ENCODE measurements at places on chromosomes 6 and 20.

- DNase-seq: no peak
These were observed 73.1 kb downstream of the OR2B2 start for GRCh38 chr6:27838945-27839625.

DNA sequence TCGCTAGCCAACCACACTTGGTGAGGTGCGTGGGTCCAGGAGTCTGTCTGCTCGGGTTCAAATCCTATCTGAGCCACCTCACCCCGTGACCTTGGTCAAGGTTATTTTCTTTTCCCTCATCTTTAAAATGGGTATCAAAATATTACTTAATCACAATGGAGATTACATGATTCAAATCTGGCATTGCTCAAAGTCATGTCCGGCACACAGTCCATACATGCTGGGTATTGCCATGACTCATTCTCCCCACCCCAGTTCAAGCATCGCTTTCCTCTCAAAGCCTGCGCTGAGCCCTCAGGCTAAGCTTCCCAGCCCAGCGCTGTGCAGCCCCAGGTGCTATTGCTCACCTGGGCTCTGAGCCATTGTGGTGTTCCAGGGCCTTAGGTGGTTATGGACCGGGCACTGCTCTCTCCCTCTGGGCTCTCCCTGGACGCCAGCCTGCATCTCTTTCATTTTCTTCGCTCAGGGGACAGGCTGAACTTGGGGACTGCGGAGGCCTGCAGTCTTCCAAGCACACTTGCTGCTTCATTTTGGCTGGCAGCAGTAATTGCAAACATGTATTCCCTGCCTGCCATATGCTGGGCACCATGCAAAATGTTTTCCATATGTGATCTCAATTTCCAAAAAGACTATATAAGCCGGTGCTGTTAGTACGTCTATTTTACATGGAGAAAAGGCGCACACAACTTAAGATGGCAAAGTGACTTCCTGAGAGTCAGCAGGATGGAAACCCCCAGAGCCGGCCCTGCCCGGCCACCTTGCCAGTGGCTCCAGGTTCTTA is 27.3 kb downstream of the WRNIP1 start:
- DNase-seq: no peak

DNA sequence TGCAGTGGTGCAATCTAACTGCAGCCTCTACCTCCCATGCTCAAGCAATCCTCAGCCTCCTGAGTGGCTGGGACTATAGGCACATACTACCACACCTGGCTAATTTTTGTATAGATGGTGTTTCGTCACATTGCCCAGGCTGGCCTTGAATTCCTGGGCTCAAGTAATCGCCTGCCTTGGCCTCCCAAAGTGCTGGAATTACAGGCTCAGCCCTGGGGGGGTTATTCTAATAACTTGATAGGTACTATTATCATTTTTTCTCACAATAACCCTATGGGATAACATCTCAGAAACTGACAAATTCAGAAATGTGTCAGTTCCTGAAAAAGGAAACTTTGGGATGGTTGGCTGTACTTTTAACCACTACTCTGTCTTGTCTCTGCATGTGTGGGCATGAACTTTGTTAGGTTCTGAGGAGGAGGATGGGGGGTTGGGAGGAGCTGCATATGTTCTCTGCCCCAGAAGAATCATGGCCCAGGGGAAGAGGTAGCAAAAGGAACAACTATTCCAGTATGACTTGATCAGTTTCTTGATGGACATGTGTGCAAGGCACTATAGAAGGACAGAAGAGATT is 169.9 kb downstream of the CARMIL1 start:
- DNase-seq: no peak

DNA sequence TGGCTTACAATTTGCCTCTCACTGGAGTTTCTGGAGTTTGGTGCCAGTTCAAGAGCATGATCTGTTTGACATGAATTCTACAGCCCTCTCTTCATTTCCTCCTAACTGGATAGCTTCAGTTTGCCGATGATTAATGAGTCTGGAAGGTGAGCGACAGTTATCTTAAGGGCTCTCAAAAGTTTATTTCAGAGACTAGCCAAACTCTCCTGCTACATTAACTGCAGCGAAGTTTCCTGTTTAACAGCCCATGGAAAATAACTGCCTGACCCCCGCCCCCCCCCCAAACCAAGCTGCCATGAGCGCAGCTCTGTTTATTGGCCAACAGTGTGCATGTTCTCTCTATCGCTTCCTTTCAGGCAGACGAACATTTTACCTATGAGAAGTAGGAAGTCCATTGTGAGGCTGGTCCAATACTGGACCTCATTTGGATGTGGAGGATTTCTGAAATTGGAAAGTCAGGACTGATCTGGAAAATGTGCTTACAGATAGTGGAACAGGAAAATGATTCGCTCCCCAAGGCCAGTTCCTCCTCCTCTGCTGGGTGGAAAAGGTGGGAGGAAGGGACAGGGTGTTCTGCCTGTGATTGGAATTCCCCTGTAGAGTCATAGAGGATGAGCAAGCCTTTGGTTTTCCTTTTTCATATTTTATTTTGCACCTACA is 522.2 kb upstream of the JAG1 start:
- no peak for DNase-seq

GRCh38 chr6:14193524-14193923 is 76.0 kb downstream of the CD83 start:
- DNase-seq: no peak

DNA sequence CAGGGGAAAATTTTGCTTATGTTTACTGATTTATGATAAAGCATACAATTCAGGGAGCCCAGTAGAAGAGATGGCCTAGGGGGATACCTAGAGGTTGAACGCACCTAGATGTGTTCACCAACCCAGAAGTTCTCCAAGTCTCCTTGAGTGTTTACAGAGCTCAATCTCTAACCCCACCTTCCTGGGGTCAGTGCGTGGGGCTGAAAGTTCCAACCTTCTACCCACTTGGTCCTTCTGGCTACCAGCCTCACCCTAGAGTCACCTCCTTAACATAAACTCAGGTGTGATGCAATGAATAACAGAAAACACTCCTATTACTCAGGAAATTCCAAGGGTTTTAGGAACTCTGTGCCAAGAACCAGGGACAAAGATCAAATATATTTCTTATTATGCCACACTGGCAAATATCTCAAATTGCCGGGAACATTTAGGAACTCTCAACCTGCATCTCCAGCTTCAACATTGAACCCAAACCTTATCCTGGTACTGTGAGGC is 26.4 kb downstream of the AFG1L start:
- DNase-seq: no peak

DNA sequence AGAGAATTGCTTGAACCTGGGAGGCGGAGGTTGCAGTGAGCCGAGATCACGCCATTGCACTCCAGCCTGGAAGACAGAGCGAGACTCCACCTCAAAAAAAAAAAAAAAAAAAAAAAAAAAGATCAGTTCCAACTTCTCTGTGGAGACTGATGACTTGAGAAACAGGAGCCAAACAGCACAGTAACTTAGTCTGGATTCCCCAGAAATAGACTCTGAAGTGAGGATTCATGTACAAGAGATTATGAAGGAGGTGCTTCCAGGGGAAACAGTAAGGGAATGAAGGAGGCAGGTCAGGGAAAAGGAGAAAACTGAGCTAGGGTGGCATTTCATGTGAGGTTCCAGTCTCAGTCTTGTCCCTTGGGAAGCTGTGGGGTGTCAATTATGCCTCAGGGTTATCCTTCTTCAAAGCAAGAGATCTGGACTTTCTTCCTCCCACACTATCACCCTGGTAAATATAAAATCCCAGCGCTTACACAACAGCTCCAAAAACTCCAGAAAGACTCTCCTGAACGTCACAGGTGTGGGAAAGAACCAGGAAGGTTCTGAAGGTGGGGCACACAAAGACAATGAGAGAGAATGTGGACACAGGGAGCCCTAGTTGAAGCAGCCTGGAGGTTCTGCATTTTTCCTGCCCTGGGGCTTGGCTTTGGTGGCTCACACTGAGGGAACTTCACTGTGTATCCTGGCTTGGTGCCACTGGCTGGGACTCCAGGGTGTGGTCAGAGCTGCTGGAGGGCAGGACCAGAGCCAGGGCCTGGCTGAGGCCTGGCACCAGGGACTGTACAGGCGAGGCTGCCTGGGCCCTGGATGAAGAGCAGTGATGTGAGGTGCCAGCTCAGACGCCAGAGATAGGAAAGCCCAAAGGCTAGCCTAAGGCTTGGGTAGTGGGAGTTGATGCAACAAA is 46.8 kb downstream of the PCNA start:
- DNase-seq: no peak

DNA sequence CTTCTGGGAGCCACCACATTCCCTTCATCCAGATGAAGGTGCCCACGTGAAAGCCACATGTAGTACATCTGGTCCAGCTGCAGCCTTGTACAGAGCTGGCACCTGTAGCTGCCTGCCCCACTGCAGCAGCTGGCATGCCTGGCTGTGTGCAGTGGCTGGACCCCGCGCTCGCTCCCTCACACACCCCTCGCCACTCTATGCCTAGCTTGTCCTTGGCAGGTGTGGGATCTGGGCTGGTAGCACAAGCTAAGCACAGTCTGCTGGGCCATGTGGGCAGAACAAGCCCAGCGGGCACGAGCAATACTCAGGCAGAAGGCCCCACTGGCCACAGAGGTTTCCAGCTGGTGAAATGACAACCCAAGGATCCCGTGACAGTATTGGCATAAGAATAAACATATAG is 199.4 kb upstream of the PRND start:
- DNase-seq: no peak

DNA sequence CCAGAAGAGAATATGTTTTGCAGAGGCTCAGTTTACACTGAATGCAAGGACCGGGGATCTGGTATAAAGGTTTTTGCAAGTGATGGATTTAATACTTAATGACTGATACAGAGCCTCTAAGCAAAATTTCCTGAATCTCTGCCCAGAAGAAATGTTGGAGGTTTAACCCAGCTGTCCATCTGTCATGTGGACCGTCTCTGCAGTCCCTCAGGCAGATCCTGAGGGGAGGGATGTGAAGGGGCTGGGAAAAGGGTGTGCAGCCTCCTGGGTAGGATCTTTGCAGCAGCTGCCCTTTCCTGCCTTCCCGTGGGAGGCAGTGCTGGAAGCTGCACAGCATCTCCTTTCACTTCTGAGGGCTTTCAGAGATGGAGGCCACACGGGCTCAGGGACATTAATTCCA is 207.0 kb downstream of the SLC24A3 start:
- DNase-seq: no peak

DNA sequence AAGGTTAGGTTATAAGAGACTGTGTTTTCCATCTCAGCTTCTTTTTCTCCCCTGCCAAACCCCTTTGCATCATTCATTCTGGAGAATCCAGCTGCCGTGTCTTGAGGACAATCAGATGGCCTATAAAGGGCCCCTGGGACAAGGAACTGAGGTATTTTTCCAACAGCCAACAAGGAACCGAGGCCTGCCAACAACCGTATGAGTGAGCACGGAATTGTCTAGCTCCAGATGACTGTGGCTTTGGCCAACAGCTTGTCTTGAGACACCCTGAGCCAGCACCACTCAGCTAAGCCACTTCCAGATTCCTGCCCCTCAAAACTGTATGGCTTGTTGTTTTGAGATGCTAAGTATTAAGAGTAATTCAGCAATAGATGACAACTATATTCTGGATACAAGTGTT is 433.7 kb upstream of the HSF2 start:
- DNase-seq: no peak

- no peak for DNase-seq
These were observed 11.9 kb downstream of the SYNE1 start for GRCh38 chr6:152625213-152625612.

DNA sequence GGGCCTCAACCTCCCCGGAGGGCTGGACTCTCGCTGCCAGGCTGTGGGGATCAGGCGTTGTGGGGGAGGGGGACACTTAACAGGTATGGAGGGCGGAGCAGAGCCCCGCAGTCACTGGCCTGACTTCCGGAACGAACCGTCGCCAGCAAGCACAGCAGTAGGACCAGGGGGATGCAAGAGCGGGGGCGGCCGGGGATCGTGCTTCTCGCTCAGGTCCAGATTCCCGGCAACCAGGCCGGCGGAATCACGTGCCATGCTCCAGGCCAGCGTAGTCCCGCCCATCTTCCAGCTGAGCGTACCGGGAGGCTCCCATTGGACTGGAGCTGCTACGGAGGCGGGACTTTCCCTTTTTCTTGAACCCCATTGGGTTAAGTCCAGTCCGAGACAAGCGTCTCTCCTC is 10.0 kb upstream of the POU5F1 start:
- peak; percentile 66 for DNase-seq

DNA sequence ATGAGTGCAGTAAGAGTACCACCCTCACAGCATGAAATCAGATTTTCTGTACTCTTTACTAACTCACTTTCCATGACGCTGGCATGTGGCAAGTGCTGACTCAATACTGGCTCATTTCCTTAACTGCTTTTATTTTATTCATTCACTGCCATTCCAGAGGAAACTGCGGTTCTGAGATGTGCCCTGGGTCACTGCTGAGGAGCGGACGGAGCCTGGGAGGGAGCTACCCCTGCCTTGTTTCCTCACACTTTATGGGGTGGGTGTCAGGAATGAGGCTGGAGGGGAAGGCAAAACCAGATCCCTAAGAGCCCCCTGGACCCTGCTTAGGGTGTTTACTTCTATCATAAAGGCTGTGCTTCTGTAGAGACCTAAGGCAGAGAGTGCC is 14.4 kb downstream of the NT5E start:
- peak; percentile 73 for DNase-seq

DNA sequence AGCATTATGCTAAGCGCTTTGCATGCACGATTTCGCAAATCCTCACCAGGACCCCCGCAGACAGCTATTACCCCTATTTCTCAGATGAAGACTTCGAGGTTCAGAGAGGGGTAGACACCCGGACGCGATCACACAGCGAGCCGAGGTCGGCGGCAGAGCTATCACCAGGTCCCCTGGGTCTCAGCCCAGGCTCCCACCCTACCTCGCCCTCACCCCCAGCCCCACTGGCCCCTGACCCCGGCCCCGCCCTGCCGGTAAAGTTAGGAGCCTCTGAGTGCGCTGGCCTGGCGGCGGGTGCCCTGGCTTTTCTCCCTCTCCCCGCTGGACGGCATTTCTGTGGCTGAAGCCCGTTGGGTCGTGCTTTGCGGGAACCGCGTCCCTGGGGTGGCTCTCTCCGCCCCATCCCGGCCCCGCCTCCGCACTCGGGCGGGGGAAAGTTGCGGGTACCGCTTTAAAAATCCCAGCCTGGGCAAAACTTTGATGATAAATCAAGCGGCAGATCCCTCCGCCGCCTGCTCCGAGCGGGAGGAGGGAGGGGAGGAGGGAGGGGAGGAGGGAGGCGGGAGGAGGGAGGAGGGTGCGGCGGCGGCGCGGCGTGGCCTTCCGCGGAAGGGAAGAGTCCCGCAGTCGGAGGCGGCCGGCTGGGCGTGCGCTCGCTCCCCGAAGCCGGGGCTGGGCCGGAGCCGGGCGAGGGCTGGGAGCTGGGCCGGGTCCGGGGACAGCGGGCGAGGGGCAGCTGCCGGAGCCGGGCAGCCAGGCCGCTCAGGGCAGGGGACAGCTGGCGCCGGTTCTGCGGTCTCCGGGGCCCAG is at the start of gene VSTM2L:
VSTM2L (plus strand) TSS at position 624 of the 810 bp plus-strand sequence. CDS start 224 bp downstream, outside the sequence.
- DNase-seq: no peak

DNA sequence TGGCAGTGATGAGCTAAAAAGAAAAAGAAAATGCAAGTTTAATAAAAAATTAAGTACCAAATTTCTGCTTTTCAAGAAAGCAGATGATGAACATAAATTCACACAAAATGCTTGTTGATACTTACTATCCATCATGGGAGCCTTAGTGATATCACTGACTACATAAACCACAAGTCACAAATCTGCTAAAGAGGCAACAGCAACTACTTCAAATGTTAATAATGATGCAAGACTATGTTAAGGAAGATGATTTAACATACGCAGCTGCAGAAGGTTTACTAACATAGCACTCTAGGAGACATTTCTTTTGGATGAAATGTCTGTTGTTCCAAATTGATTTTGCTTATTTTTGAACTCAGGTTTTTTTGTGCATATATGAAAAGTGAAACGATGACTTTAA is 18.6 kb downstream of the FYN start:
- DNase-seq: no peak
